Mesothelial cell of epicardium (in vitro differentiated cells): ENCODE measurements at places on chromosomes 7 and 10. TPM values are rescaled to one million over a fixed set of nuclear protein-coding genes. Genes with fewer than 3 reads are reported as not detected.

The ARMS2 gene
- not detected in 3 replicates for total RNA-seq

The H2BK1 gene
- total RNA-seq = not detected in 3 replicates

GRCh38 chr7:38428041-38428440 is 154.6 kb upstream of the TARP start:
- no peak for DNase-seq

The NPY gene
- total RNA-seq = not detected in 3 replicates

The TBXAS1 gene
- 3.1 to 4.7 TPM (median 3.9 TPM) in 3 replicates for total RNA-seq

DNA sequence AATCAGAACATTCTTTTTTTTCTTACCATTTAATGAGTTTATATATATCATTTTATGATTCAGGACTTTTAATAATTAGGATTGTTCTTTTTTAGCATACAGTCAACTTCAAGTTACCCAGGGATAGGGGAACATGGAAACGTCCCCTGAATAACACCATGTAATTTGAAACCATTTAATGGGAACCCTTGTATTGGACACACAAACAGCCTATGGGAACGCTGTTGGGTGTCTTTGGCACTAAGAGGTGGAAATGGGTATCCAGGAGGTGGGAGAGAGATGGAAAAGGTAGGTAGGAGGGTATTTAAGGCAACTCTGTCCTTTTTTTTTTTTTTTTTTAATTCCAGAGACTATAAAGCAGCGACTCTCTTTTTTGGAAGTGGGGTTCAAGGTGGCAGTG is 2.6 kb downstream of the LUC7L2 start:
- no peak for DNase-seq

- DNase-seq = no peak
These were observed 246.7 kb upstream of the PTN start for GRCh38 chr7:137590071-137590755.

The KLF14 gene
- total RNA-seq = 0.87 to 1.0 TPM (median 1.0 TPM) in 3 replicates

The MYOZ1 gene
- 1.4 to 2.1 TPM (median 1.7 TPM) in 3 replicates for total RNA-seq

The HOXA11 gene
- 3.3 to 4.2 TPM (median 3.9 TPM) in 3 replicates for total RNA-seq

DNA sequence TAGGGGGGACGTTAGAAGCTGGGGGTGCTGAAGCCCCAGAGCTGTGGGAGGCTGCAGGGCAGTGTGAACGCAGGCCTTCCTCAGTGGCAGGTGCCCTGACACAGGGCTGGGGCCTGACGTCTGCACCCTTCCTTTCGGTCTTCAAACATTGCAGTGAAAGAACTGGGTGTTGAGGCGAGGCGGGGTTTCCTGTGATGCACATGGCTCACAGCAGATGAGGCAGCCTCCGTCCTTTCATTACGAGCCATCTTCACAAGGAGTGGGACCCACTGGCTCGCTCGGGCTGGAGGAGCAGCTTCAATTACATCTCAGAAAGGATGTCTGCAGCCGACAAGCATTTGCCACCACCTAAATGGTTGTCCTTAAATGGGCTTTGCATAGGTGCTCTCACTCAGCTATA is 180.3 kb upstream of the SHH start:
- peak; percentile 19 for DNase-seq

The EMX2 gene
- total RNA-seq = 2.0 to 3.0 TPM (median 2.8 TPM) in 3 replicates

The TUBAL3 gene
- total RNA-seq = 0.11 to 0.22 TPM in 2 of 3 replicates, not detected in the other

DNA sequence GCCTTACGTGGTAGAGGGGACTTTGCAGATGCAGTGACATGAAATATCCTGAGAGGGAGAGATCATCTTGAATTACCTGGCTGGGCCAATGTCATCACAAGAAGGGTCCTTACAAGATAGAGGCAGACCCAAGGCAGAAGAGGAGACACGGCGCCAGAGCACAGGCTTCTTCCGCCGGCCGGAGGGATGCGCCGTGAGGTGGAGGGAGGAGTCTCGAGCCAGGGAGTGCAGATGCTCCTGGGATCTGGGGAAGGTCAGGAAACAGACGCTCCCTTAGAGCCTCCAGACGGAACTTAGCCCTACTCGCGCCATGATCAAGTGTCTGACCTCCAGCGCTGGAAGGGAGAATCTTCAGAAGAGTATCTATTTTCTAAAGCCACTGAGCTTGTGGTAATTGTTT is 304.8 kb downstream of the GLRX3 start:
- no peak for DNase-seq

GRCh38 chr10:122341141-122341810 is 33.2 kb upstream of the PLEKHA1 start:
- no peak for DNase-seq

DNA sequence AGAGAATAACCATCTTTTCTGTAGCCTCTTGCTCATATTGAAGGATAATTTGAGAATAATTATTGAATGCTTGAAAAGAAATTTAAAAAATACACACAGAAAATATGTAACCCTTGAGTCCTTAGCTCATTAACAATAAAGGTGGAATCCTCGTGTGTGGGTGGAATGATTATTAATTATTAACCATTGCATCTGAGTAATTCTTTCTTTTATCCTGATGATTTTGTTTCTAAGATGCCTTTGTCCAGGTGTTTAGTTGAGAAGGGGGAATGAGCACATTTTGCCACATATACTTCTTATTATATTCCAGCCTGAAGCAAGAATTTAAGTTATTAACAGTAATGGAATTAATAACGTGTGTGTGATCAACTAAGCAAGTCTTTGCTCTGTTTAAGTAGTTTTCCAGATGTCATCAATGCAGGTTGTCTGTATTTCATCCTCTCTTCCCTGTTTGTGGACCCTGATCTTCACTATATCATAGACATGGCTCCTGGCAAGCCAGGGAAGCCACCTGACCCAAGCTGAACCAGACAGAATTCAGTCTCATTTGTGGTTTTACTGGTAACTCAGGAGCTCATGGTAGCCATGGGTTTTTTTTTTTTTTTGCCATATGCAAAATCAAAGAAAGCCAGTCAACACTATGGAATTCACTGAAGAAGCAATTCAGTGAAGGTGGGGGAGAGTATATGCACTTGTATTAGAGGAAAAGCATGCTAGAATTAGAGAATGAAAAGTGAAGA is 144.3 kb downstream of the KIF20B start:
- no peak for DNase-seq

The CACNB2 gene
- 10.0 to 13.1 TPM (median 13.0 TPM) in 3 replicates for total RNA-seq

The OR2A42 gene
- total RNA-seq = 0.09 to 0.50 TPM (median 0.22 TPM) in 3 replicates

The AGR3 gene
- total RNA-seq = 1.7 to 2.1 TPM (median 2.0 TPM) in 3 replicates

The MRM2 gene
- total RNA-seq = 25.2 to 26.1 TPM (median 25.3 TPM) in 3 replicates

The GAD2 gene
- total RNA-seq = not detected in 3 replicates

GRCh38 chr10:98033515-98033914 is 3.1 kb upstream of the CRTAC1 start:
- no peak for DNase-seq

DNA sequence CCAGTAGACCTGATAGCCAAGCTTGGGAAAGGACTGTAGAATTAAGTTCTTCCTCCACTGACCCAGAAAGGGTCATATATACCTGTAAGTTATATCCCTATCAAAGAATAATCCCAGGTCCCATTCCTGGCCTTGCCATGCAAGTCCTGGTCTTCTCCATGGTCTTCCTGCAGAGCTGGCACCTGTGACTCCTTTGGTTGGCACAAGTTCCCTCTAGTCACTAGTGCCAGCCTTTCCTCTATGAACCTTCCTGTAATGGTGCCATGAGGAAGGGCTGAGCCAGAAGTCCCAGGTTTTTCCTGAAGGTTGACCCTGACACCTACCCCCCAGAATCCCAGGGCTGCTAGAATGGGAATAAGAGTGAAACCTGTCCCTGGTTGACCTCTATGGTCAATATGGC is 54.1 kb upstream of the UNC5B start:
- DNase-seq = no peak

- DNase-seq = no peak
These were observed 3.3 kb upstream of the ADAMTS14 start for GRCh38 chr10:70669015-70669414.

- DNase-seq = no peak
These were observed 91.0 kb downstream of the BTAF1 start for GRCh38 chr10:92014620-92015019.

The ABCB4 gene
- 2.1 to 2.3 TPM (median 2.3 TPM) in 3 replicates for total RNA-seq

DNA sequence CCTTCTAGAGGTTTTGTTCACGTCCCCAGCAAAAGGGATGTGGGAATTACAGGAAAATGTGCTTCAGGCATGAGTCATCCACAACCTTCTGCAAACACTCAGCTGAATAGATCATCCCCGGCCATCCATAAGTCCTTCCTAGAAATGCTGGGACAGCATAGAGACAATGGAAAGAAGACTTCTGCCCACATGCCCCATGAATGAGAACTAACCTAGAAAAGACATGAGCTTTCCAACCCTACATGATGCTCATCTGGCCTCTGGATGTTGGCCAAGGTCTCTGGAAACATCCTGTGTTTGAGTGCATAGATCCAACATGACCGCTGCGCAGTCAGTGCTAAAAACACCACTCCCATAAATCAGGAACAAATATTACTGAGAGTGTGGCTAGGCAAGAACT is 277.5 kb downstream of the PLXNA4 start:
- DNase-seq = no peak

GRCh38 chr7:106639476-106640334 is 21.3 kb downstream of the CCDC71L start:
- DNase-seq = no peak

GRCh38 chr7:36286226-36286625 is 103.4 kb upstream of the ANLN start:
- no peak for DNase-seq

DNA sequence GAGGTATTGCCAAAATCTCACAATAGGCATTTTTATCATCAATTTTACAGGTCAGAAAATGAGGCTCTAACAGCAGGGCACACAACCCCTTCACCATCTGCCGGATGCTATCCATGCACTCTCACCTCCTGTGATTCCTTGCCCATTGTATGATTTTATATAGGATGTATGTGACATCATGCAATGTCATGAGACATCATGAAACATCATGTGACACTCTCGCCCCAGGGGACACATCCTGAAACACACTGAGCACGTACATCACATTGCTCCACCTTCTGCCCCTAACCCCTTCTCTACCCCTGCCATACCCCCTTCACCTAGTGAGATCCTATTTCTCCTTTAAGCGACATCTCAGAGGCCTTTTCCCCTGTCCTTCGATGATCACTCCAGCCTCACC is 189.4 kb downstream of the FRMD4A start:
- no peak for DNase-seq

- DNase-seq = no peak
These were observed 256.7 kb downstream of the KLF6 start for GRCh38 chr10:3528271-3528670.

The GIMAP1 gene
- total RNA-seq = not detected in 3 replicates

DNA sequence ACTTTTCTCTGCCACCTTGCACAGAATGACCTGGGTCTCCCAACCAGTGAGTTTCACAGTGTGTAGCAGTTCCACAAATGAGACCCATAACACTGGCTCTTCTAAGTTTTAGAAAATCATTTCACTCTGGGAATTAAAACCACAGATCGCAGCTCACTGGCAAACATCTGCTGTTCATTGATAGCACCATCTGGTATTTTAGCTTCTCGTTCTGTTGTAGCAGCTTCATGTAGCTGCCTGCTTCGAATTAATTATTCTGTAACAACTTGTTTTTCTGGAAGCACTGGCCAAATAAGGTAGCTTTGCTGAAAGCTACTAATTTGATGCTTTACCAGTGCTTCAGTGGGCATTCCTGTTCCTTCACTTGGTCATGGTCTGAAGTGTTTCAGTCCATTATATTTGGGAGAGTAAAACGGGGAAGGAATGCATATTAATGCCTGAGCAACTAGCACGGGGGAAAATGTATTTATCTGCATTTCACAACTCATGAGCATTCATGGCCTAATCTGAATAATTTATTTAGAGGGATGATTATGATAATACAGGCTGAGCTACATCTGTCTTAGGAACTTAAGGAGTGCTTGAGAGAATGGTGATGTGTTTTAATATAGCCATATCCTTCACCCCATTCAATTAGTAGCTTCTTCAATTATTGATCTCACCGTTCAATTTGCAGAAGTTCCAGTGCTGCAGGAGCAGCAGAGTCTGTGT is 447.4 kb downstream of the XPNPEP1 start:
- DNase-seq = no peak

GRCh38 chr7:92987538-92987937 is 130.2 kb downstream of the SAMD9 start:
- DNase-seq = no peak

DNA sequence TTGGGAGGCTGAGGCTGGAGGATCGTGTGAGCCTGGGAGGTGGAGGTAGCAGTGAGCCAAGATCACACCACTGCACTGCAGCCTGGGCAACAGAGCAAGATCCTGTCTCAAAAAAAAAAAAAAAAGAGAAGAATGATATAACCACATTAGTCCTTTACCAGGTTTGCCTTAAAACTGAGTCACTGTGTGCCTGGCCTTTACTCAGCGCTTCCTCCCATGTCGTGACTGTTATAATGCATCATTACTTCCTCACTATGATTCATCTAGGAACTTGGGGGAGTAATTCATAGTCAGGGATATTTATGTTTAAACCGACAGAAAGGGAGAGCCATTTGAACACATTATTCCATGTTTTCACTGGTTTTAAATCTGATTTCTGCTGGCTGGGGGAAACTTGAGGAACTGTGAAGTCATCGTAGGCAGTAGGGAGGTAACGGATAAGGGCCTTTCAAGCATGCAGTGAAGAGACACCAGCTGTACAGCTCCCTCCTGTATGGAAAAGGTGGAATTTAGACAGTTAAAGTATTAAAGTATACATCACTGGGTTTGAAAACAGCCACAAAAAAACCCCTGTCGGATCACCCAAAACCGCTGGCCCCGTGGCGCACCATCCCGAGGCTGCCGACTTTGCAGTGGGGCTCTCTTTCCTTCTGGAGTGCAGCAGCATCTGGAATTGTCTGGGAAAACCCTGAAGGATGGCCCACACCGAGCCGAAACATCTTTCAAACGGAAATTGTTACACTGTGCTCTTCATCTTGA is 119.8 kb downstream of the NKX6-2 start:
- DNase-seq = no peak

DNA sequence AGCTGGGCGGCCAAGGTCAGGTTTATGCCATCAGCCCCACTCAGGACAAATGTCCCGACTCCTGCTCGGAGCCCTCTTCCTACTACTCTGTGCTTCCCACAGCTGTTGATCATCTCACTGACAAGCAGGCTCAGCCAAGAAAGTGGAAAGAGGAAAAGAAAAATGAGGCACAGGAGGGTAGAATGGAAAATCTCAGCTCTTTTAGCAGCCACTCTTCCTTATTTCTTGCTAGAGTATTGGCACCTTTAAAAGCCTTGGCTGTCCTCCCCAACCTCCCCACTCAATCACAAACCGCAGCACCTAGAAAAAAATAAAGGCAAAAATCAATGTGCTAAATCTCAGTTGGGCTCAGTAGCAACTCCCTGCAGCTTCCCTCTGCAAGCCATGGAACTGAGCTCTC is 35.3 kb upstream of the AGK start:
- no peak for DNase-seq

GRCh38 chr7:3043544-3044371 is at the start of gene CARD11:
Gene CARD11 (minus strand): TSS chr7:3043867. CDS start chr7:2958506, 85,361 bp downstream.
- no peak for DNase-seq

GRCh38 chr10:96902731-96903358 is 70.7 kb downstream of the LCOR start:
- DNase-seq = no peak
